ENCODE measurements at places on chromosomes 6 and 20.

GRCh38 chr6:14450133-14450504 is 332.5 kb downstream of the CD83 start:
- DNase-seq = no peak

GRCh38 chr20:64269604-64270411 is 14.3 kb downstream of the PCMTD2 start:
- no peak for DNase-seq

DNA sequence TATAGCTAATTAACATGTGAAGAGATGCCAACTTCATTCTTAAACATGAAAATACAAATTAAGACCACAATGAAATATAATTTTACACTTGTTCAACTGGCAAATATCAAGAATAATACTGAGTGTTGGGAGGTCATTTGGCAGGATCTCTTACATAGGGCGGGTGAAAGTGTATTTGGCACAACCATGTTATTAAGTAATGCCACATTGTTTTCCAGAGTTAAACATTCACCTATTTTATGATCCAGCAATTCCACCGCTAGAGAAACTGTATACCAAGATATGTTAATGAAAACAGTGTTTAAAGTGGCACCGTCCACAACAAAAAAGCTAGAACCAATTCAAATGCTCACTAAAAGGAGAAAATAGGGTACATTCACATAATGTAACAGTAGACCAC is 14.1 kb downstream of the MOCS1 start:
- DNase-seq = no peak

- DNase-seq = no peak
Observed at GRCh38 chr20:45459606-45460005, 9.9 kb upstream of the WFDC2 start.

GRCh38 chr20:36145877-36146707 is 8.4 kb upstream of the EPB41L1 start:
- no peak for DNase-seq

DNA sequence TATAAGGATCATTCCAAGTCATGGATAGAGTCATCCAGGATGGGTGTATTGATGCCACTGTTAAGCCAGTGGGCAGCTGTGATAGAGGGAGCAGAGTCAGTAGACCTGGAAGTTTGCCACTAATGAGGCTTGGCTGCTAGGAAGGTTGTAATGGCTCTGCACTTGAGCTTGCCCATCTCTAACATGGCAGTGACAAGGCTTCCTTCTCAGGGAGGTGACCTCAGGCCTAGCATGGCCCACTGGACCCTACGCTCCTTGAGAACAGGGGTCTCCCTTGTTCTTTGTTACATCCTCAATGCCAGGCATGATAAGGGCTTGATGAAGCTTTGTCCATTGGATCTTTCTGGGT is 155.1 kb downstream of the CD83 start:
- DNase-seq = no peak

DNA sequence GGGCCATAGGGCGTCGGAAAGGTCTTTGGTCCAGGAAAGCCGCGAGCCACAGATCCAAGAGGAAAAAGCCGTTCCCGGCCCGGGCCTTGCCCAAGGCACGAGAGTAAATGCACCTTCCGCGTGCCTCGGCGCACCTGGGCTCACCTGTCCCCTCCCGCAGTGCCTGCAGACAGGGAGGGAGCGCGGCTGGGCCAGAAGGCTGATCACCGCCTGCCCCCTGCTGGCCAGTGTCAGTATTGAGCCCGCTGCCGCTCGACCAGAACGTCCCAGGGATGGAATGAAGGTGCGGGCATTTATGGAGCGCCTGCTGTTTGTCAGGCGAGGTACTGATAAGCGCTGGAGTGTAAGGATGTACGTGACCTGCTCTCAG is 679 bp upstream of the LPIN3 start:
- no peak for DNase-seq

DNA sequence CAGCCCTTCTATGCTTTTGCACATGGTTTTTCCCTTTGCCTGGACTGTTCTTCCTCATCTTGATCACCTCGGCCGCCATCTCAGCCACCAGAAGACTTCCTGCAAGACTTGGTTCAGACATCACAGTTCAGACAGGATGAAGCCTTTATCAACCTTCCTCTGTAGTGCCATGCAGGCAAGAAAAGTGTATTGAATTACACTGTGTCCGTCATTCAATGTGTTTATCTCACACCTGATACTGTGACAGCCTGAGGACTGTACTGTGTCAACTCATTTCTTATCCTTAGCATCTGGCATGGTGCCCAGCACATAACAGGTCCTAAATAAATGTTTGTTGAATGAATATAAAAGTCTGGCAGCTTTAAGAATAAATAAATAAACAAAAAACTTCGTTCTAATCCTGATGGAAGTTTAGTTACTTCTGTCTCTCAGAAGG is 133.3 kb upstream of the MAN1A1 start:
- no peak for DNase-seq

DNA sequence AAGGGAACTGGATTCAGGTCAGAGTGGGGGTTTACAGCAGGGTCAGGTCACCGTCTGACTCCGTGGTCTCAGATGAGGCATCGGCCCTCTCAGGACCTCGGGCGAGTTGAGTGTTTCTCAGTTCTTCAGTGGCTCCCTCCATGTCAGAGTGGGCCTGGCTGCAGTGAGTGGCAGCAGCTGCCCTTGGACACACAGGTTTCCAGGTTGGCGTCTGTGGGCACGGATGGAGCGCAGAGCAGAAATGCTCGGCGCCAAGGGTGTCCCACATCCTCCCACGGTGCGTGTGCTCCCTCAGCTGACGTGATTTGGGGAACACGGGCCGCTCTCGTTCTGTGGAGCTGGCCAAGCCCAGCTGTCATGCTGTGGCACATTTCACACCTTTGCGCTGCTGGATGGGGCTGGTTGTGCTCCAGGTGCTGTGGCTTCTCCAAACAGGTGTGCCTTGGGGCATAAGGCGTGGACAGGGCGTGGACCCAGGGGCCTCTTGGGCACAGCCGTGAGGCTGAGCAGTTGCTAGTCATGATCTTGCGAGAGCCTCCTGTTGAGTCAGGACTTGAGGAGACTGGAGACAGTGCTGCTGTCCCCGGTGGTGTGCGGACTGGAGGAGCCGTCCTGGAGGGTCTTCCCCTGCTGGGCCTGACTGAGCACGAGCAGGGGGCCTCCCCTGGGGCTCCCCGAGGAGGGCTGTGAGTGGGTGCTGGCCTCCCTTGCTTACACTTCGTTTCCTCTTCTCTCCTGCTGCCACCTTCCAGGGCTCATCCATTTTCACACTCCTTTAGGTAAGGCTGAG is 9.5 kb upstream of the DNAJC5 start:
- no peak for DNase-seq

DNA sequence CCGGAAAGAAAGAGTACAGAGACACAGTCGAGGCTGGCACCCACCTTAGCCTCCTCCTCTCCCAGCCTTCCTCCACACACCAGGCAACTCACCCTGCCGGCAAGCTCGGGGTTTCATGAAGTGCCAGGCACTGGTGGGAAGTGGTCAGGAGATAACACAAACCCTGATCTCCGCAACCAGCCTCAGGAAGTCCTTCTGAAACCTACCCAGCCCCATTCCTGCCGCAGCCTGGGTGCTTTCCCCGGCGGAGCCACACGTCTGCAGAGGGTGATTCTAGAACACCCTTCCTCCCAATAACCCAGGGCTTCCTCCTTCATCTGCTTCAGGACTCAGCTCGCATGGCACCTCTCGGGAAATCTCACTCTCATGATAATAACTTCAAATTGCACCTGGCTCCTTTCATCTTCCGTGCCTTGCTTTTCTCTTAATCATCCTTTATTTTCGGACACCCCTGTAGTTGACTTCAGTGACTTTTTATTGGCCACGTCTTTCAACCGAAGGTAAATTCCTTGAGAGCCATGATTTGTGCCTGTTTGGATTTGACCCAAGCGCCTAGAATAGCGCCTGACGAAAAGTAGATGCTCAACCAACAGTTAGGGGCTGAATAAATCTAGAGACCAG is 8.7 kb upstream of the HLA-E start:
- no peak for DNase-seq

DNA sequence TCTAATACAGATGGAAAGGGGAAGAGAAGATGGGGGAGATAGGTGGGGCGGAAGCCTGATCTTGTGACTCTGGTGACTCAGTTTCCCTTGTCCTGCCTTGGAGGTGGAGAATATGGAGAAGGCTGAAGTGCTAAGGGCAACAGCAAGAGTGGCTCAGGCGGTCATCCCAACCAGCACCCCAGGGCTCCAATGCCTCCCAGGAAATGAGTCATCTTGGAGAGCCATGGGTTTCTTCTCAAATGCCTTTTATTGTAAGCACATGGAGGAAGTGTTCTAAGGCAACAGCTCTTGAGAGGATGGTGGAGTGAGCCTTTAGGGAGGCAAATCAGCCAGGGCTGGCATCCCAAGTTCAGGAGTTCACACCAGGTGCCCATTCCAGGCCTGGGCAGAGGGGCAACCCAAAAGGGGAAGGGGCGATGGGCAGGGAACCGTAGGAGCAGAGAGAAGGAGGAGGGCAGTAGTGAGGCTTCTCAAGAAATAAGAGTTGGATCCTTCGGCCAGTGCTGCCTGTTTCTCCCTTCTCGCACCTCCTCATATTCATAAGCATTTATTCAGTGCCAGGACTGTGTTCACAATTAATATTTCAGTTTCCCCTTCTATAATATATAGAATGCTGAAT is 13.2 kb upstream of the AHCY start:
- DNase-seq = no peak

DNA sequence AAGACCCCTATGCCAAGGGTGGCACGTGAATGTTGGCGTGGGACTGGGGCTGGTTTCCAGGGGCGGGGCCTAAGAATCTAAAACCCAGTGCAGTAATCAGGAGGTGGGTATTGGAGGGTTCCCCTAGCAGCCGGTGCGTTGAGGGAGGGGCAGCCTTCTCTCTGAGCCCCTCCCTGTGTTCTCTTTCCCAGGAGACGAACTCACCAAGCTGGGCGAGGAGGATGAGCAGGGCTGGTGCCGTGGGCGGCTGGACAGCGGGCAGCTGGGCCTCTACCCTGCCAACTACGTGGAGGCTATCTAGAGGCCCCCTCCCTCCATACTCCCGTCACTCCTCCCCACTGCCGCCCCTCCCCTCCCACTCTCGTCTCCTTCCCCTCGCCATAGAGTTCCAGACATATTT is 23.9 kb downstream of the SPDEF start:
- no peak for DNase-seq

GRCh38 chr6:169224185-169224695 is 29.4 kb downstream of the THBS2 start:
- DNase-seq = no peak

Data from right renal cortex interstitium (tissue), 3 donors.